ENCODE measurements at places on chromosomes 6 and 20.
A peak's percentile ranks its signal among the peaks of the same experiment; 100 is the strongest.

DNA sequence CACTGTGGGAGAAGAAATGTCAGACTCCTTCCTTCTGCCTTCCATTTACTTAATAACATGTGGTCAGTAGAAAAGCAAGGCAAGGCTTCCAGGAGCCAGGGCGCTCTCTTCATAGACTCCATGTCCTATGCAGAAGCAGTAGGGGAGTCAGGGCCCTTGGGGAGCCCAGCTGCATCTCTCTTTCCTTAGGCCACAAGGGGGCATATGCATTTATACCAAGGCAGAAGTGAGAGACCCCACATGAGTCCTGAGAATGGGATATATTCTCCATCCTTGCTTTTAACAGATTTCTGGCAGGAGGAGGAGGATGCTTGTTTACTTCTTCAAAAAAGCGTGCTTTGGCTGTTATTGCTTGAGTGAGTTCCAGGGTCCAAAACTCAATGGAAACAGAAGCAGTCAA lies 198.5 kb downstream of the HIVEP2 start:
- no peak for DNase-seq

- DNase-seq: no peak
Measured at GRCh38 chr6:110491644-110492317, 15.4 kb upstream of the SLC22A16 start.

DNA sequence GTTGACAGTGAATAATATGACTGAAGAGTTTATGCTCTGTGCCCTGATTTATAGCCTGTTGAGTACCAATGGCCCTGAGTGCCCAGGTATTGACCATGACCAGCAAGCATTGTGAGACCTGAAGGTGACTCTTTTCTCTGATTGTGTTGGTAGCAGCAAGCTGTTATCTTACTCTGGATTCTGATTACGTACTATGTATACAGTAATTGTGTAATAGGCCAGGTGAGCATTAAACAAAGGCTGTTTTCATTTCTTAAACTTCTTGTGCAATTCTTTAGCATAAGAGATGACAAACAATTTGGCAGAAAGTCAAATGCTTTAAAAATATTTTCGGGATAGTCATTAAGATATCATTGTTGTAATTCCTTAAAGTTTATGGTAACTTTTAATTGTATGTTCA lies 111.7 kb upstream of the PTPRK start:
- no peak for DNase-seq

GRCh38 chr6:159092631-159093030 lies 47.8 kb upstream of the TAGAP start:
- peak; percentile 72 for DNase-seq

DNA sequence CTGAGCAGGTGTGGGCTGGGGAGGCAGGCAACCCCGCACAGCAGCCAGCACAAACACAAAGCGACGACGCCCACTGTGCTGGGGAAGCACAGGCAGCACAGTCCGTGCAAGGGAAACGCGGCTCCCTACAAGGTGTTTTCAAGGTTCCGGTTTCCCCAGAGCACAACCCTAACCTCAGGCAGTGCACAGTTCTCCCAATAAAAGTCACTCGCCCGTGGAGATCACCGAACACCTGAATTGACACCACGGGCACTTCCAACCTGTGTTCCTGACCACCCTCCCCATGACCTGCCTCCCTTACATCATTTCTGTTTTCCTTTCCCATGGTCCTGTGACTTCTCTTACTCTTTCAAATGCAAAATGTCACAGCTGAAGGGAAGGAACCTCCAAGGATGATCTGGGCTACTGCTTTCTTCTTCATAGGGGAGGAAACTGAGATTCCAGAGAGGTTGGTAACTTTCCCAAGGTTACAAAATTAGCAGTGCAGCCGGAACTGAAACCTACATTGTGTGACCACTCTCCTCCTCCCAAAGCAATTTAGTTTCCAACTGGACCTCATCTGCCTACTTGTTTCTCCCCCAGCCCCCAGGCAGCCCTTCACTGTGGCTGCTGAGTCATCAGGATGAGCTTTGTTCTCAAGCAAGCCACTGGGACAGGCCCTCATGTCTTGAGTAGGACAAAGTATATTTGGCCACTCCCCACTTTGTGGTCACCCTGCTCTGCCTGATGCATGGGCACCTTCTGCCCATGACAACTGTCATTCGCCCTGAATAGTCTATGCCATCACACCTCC lies 125.3 kb downstream of the ATXN1 start:
- DNase-seq: no peak

GRCh38 chr6:116200619-116201249 lies 53.1 kb downstream of the TSPYL4 start:
- no peak for DNase-seq

GRCh38 chr6:34056305-34057108 lies 89.4 kb downstream of the GRM4 start:
- no peak for DNase-seq

DNA sequence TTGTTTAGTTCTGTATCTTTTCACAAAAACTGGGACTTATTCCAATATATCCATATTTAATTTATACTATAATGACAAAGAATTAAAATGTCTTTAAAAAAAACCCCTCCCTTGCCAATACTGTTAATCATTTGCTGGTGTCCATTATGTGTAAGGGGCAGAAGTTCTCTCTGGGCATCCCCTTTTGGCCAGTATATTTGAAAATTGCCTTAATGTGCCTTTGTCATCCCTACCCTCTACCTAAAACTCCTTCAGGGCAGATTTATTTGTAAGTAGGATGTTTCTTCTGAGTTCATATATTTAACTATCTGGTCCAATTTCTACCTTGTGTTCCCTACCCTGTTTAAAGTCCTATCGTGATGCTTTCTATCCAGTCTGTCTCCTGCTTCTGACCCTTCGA lies 62.9 kb downstream of the ARHGAP18 start:
- no peak for DNase-seq

DNA sequence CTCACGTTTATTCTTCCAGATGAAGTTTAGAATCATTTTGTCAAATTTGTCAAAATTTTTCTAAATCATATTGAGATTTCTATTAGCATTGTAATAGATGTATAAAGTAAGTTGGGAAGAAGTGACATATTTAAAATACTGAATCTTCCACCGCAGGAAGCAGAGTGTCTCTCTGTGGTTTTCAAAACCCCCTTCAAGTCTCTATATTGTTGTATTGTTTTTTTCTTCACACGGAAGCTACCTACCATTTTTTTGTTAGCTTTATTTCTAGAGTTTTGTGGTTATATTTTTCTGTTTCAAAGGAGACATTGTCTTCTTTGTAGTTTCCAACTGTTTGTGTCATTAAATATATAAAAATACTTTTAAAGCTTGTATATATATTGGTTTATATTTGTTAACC lies 188.6 kb downstream of the ZDHHC14 start:
- DNase-seq: no peak

DNA sequence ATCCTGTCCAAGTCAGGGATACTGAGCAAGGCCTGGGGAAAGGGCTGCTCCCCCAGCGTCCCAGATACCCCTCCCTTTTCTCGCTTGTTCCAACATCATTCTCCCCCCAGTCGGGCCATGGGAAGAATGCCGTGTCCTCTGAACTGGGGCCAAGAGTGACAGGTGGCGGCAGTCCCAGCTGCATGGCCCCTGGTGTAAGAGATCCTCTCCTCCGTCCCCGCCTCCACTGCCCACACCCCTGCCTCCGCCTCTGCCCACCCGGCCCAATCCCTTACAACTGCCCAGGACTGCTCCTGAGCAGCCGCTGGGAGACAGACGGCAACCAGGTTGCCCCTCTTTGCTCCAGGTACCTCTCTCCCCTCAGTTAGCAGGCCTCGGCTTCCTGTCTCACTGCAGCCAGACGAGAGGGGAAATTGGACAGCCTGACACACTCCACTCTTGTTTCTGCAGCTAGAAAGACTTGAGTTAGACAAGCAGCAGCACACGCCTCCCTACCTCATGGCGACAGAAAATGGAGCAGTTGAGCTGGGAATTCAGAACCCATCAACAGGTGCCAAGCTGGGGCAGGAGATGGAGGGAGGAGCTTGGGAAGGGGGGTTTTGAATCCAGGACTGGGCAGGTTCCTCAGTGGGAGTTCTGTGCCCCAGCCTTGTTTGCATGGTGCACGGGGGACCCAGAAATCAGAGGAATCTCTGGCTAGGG lies at the start of gene MYLK2:
Gene MYLK2 (plus strand): TSS at position 274 of the 702 bp plus-strand sequence. CDS start 225 bp downstream, at position 499.
- DNase-seq: no peak
